Jurkat, Clone E6-1 (cell line): ENCODE measurements at places on chromosomes 7 and 10.

- DNase-seq, result no peak
Observed at GRCh38 chr7:91846436-91846835, 34.1 kb downstream of the MTERF1 start.

DNA sequence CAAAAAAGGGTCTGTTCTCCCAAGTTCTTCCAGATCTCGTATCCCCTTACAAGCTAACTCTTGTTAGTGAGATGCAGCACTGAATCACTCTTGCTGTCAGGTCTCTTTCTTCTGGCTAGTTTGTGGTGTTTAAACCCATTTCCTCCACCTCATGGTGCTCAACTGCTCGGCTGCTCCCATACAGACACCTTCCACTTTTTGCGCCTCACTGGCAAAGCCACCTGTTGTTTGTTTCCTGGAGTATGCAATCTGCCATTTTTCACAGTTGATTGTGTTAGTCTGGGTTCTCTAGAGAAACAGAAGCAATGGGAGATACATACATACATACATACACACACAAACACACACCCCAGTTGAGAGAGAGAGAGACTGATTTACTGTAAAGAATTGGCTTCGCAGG, 124.4 kb upstream of the SP8 start:
- DNase-seq, result peak; percentile 1

GRCh38 chr7:25296086-25296485, 67.8 kb upstream of the NPVF start:
- no peak for DNase-seq

GRCh38 chr7:75969704-75970498, 24.5 kb downstream of the TMEM120A start:
- DNase-seq, result no peak

DNA sequence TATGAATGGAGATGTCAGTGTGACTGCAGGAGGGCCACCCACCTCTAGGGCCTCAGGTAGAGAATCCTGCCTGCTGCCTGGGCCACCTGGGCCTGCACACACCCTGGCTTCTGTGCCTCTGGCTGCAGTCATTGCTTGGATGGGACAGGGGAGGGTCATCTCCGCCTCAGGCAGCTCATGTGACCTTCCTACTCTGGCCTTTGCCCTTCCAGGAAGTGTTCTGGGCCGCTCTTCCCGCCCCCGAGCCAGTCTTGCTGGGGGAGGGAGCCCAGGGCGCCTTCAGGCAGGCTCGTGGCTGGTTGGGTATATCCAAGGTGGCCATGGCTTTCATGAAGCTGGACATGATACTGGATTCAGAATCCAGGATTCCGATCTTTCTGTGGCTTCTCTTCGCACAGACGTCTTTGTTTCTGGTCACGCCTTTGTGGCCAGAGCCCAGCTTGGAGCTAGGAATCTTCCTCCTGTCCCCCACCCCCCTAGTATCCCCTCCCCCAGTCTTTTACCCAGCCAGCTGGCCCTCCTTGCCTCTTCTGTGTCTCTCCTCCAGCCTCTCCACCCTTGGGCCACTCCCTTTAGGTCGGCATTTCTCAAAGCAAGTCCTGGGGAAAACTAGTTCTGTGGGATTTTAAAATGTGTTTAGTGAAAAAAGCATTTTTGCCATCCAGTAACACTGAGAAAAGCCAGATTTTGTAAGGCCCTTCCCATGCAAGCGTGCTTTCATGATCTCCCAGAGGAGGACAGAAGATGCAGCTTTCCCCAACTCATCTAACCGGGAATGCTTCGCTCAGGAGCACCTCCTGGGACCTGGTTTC, 119.6 kb downstream of the ZMIZ1 start:
- no peak for DNase-seq

- DNase-seq, result no peak
Observed at GRCh38 chr7:2587778-2588177, 29.0 kb downstream of the IQCE start.

GRCh38 chr10:86254526-86255174, 111.9 kb downstream of the GRID1 start:
- no peak for DNase-seq

GRCh38 chr7:11934796-11935195, 102.8 kb upstream of the THSD7A start:
- no peak for DNase-seq

DNA sequence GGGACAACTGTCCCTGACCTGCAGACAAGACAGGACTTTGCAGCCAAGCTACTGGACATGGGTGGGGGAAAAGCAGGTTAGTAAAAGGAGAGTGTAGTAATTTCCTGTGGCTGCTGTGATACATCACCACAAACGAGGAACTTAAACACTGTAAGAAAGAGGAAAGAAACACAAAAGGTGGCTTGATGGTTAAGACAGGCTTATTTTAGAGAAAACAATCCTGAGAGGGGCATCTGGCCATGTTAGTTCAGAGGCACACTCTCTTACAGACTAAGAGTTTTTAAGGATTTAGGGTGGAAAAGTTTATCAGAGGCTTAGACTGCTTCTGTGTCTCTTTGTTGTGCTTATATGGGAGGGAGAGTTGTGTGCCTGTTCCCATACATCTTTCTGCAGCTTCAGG, 667.0 kb downstream of the TYW1 start:
- DNase-seq, result no peak

GRCh38 chr7:155228894-155229293, 68.8 kb upstream of the INSIG1 start:
- no peak for DNase-seq

DNA sequence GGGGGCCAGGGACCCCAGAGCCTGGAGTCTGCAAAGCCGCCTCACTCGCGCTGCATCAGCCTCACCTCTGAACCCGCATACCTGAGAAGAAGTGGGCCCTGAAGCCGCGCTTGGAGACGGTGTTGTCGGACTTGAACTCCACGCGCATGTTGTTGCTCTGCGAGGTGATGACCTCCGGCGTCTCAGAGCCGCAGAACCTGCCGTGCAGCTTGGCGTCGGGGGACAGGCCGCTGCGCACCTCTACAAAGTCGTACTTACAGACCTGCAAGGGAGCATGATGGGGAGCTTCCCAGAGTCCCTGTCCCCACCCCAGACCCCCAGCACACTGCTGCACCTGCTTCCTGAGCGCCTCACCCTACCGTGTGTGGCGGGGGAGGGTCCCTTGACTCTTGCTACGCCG, 25.7 kb upstream of the OPALIN start:
- DNase-seq, result no peak

DNA sequence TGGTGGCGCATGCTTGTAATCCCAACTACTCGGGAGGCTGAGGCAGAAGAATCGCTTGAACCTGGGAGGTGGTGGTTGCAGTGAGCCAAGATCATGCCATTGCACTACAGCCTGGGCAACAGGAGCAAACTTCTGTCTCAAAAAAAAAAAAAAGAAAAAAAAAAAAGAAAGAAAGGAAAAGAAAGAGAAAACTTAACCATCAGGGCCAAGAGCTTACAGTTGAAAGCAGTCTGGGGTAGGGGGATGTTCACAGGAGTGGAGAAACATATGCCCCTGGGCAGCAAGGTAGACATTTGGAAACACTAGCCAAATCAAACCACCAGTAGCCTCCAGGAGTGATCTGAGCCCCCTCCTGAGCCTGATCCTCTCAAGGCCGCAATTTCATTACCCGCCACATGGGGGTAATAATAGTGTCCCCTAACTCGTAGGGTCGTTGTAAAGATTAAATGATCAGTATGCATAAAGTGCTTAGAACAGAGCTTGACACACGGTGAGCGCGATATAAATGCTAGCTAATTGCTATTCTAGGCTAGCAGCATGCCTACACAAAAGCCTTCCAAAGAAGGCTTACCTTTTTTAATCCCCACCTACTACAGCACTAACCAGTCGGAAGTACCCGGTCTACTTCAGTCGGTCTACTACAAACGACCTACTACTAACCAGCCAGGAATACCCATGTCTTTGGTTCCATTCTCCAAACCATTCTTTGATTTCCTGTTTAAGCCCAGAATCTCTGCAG, 274.3 kb upstream of the NEBL start:
- DNase-seq, result no peak

- no peak for DNase-seq
Observed at GRCh38 chr7:45140827-45141226, 16.8 kb upstream of the RAMP3 start.

- DNase-seq, result no peak
Observed at GRCh38 chr10:49298671-49298982, 343 bp upstream of the C10orf71 start.

GRCh38 chr10:15316871-15317464, 54.1 kb downstream of the FAM171A1 start:
- DNase-seq, result no peak

DNA sequence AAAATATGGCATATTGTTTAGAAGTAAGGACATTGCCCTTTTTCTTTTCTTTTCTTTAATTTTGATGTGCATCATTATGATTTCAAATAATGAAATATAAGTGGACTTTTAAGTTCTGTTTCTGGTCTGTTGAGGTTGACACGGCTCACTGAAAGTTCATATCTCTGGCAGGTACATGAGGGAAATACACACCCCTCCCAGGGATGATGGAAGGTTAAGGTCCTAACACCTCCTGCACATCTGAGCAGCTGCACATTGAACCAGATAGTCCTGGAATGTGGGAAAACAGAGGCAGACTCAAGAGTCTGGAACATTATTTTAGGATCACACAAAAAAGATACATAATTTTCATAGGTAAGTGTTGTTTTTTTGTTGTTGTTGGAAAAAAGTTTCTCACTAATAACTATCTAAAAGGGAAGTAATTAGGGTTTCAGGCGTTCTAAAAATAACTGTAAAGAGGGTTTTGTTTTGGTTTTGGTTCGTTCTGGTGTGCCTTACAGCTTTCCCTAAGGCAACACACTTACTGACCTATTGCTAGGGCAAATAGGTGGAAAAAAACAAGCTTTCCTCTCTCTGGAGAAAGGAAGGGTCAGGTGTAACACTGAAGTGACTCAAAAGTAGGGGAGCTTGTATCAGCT, 201.2 kb upstream of the PRKCQ start:
- DNase-seq, result no peak

GRCh38 chr7:8436965-8437364, 3.6 kb downstream of the NXPH1 start:
- peak; percentile 33 for DNase-seq

DNA sequence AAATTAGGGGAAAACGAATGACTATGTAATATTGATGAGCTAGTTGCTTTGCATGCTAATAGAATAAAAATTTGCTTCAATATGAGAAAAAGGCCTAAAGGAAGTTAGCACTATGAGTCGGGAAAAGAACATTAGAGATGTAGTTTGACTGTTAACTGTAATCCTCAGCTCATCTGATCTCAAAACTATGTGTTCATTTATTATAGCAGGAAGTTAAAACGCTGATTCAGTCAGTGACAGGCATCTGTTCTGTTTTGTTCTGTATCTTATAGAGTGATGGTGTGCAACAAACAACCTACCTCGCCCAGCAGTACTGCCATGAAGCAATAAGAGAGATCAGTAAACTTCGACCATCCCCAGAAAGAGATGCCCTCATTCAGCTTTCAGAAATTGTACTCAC, 48.6 kb downstream of the PDSS1 start:
- DNase-seq, result no peak

DNA sequence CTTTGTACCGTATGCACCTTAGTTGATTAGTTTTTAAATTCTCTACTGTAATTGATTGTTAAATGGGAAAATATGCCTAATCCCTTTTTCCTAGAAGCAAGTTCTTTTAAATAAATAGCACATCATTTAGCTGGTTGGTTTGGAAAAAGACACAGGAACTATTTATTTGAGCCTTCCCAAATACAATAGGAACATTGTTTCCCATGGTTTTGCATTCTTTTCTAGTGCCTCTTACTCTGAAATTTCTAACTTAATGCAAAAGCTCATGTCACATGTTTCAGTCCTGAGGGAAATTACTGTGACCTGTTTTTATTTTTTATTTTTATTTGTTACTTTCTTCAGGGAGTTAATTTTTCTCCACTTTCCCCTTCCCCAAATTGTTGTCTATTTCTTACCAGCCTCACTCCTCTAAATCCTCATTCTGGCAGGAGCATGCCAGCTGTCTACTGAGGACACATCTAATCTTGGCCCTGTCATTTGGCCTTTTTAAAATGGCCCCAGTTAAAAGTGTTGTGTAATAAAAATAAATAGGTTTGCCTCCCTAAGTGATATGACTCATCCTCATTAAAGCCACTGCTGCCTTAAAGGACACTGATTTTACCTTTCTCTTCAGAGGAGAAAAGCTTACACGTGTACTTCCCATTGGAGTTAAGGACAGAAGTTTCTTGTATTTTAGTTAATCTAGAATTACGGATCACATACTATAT, 94.5 kb downstream of the PPP1R3A start:
- DNase-seq, result no peak

- DNase-seq, result no peak
Observed at GRCh38 chr10:46557319-46558121, 1.1 kb upstream of the GPRIN2 start.

DNA sequence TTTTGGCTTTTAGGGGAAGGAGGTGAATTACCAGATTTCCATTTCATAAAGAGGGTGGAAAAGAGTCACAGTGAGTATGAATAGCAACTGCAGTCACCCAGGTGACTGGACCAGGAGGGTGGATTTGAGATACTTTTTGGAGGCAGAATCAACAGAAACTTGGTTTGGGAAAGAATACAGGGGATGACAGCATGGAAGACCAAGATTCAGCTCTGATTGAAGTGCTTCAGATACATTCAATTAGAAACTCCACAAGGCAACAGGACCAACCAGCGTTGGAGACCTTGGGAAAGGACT, 83.0 kb downstream of the SGMS1 start:
- no peak for DNase-seq

- DNase-seq, result no peak
Observed at GRCh38 chr10:101617824-101618568, 29.9 kb downstream of the DPCD start.

DNA sequence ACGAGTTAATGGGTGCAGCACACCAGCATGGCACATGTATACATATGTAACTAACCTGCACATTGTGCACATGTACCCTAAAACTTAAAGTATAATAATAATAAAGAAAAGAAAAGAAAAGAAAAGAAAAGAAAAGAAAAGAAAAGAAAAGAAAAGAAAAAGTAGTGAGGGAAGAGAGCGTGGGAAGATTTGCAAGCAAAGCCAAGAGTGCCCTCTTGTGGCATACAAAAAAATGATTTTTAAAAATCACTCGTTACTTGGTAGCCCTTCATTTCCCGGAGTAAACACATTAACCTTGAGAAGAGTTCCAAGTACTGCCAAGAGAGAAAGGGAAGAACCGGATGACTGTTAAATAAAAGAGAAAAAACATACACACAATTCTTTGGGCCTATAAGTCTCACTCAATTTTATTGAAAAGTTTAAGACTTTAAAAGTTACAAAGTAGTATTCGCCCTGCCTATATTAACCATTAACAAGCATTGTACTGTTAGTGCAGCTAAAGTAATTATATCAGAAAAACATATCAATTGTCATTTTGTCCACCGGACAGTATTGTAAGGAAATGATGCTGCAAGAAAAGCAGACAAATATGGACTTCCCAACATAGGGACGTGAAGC, 6.2 kb upstream of the CH25H start:
- peak; percentile 32 for DNase-seq

DNA sequence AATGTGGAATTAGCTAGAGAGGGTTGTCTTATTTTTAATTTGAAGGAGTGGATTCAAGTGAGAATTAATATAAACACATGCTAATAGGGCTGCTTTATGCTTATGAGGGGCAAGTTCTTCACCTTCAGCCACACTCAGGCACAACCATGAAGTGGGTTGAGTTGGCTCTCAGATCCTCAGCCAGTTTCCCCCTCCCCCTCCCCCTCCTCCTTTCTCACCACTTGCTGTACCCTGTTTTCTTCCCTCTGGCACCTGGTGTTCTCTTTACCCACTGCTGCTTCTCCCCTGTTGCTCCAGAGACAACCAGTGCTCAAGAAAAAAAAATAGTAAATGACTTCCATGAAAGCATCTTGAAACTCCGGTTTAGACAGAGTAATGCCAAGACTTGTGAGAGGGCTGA, 1083.3 kb downstream of the CNTNAP2 start:
- DNase-seq, result no peak
